ENCODE measurements at places on chromosomes 11 and 22. TPM values are rescaled to one million over a fixed set of nuclear protein-coding genes. Genes with fewer than 3 reads are reported as not detected.

DNA sequence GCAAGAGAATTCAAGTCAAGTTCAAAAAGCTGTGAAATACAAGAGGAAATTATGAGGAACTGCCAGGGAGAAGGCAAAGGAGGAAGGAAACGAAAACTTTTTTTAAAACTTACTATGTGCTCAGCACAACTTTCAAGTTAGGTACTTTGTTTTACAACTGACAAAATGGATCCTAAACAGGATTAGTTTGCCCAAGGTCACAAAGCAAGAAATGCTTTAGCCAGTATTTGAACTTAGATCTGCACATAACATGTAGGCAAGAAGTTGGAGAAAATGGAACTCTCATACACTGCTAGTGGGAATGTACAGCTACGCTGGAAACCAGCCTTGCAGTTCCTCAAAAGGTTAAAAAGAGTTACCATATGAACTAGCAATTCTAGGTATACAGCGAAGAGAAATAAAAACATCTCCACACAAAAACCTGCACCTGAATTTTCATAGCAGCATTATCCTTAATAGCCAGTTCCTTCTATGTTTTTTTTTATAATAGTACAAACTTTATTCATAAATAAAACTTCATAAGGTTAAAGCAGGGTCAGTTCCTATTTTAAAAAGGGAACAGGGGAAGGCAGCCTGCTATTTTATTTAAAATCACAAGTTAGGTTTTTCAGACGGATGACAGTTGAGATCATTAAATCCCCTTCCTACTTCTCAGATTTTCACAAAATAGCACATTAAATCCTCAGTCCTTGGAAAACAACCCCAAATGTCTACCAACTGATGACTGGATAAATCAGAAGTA is 19.2 kb downstream of the DDX6 start:
- DNase-seq: no peak

- no peak for DNase-seq
Observed at GRCh38 chr11:102799681-102800340, 1.9 kb upstream of the MMP1 start.

DNA sequence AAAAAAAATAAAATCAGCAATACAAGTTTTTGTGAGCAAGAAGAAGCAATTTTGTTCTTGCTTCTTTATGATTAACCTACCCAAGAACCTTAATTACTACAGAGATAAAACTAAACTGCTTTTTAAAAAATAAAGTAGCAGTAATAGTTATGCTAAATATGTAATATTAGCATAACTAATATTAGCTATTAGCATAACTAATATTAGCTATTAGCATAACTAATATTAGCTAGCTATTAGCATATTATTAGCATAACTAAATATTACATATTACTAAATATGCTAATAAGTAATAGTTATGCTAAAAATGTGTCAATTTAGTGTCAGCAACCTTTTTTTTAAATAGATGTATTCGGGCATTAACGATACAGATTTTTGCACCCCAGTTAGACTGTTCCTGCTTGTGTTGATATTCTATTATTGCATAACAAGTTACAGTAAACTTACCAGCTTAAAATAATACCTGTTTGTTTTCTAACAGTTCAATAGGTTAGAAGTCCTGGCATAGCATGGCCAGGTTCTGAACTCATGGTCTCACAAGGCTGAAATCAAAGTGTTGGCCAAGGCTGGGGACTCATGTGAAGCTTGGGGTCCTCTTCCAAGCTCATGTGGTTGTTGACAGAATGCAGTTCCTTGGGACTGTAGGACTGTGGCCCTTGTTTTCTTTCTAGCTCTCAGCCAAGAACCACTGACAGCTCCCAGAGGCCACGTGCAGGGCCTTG is 48.4 kb downstream of the PDHX start:
- DNase-seq: no peak

SLC22A25 gene
- not detected for total RNA-seq

OR4D5 gene
- total RNA-seq: not detected

GRCh38 chr11:7170431-7170830 is 81.3 kb upstream of the SYT9 start:
- DNase-seq: no peak

GRCh38 chr22:37228106-37229011 is 15.7 kb downstream of the RAC2 start:
- DNase-seq: peak; percentile 66

- peak; percentile 87 for DNase-seq
Observed at GRCh38 chr22:37454857-37455686, 27.8 kb upstream of the ELFN2 start.
